Stimulated activated CD4-positive, alpha-beta T cell treated with anti-CD3 and anti-CD28 coated beads, Interleukin-4, amount 100 ng/mL, for 24 hours (primary cell): ENCODE measurements at places on chromosomes 7 and 10.

DNA sequence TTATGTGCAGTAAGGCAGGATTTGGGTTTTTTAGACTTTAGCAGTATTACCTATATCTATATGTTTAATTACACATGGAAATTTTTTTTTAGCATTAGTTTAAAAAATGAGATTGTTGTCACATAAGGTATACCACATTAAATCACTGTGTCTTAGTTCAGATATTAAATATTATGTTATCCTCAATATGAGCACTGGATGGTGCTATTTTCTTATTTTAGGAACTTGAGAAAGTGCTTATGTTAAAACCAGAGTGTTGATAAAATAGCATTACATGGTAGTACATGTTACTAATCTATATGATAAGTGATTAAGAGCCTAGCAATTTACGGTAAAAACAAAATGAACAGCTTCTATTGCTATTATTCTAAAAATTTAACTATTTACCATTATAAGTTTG lies 28.8 kb downstream of the MIOS start:
- DNase-seq: no peak

DNA sequence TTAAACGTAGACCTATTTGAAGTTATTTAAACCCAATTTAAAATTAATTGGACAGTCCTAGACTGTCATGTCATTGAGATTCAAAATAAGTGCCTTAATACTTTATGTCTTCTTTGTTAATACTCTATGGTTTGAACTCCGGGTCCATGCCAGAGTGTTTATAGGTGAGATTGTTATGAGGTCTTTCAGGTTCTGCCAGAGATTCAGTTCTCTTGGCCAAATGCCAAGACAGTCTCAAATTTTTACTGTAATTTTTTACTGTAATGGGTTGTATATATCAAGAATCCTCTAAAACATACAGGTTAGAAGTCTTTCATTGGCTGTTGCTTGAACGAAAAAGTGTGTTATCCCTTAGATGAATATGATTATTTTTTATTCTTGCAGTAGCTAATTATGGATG lies 3.9 kb downstream of the ADD3 start:
- no peak for DNase-seq

- peak; percentile 68 for DNase-seq
These were observed 10.7 kb upstream of the SLIT1 start for GRCh38 chr10:97196223-97197029.

DNA sequence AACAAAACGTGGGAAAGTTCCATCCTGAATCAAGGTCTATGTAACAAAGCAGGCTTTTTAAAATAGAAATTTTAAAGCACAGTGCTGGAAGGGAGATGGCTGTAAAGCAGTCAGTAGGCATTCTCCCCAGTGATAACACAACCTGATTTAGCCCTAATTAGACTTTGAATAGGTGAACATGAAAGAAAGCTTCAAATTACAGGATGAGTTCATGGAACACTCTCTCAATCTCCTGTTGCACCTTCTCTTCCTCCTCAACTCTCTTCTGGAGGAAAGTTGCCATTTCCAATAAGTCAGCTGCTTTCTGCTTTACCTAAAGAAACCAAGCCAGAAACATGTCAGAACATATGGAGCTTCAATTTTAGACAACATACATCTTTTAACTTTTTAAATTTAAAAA lies 20.1 kb downstream of the SFR1 start:
- no peak for DNase-seq

DNA sequence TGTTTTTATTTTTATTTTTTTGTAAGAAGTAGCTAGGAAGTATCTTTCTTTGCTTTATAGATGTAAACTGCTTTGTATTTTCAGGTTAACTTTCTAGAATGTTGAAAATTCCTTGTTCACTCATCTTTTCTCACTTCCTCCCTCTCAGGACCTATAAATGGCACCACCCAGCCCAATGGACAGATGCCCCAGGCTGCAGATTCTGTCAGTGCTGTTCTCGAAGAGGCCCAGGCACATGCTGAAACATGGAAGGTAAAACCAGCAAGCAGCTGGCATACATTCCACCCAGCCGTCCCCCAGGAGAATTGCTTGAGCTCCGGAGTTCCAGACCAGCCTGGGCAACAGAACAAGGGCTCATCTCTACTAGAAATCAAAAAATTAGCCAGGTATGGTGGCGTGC lies 47.1 kb upstream of the PDSS1 start:
- no peak for DNase-seq
